ENCODE measurements at places on chromosomes 4 and X.

DNA sequence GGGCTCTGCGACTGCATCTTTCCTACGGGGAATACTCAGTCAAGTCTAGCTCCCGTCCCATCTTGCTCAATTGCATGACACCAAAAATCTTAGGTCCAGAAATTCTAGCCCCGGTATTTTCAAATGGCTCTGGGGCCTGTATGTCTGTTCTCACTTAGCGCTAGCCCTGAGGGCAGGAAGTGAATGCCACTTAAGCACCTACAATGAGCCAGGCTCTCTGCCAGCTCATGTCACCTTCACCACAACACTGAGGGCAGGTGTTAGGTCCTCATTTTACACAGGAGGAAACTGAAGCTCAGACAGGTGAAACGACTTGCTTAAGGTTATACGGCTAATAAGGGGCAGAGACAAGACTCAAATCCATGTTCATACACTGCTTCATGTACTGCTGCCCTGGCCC lies 282.8 kb downstream of the PPP1R2C start:
- DNase-seq, result no peak

GRCh38 chr4:581753-582361 lies 5.8 kb upstream of the TMEM271 start:
- no peak for DNase-seq

GRCh38 chr4:125198916-125199315 lies 115.8 kb upstream of the FAT4 start:
- no peak for DNase-seq

DNA sequence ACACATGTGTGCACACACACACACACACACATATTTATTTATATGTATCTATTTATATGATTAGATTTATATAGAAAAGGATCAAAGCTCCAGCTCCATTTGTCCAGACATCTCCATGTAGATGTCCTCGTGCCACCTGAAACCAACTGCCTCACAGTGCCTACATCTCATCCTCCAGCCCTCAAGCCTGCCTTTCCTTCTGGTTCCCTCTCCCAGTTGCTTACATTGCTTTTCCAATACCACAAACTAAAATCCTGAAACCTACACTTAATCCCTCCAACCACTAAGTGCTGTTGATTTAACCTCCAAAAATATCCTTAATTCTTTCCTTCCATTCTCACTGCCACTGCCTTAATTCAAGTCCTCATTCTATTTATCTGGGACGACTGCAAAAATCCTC lies 51.4 kb downstream of the STBD1 start:
- DNase-seq, result no peak

- DNase-seq, result no peak
Observed at GRCh38 chr4:99625369-99625768, 32.3 kb downstream of the C4orf54 start.

DNA sequence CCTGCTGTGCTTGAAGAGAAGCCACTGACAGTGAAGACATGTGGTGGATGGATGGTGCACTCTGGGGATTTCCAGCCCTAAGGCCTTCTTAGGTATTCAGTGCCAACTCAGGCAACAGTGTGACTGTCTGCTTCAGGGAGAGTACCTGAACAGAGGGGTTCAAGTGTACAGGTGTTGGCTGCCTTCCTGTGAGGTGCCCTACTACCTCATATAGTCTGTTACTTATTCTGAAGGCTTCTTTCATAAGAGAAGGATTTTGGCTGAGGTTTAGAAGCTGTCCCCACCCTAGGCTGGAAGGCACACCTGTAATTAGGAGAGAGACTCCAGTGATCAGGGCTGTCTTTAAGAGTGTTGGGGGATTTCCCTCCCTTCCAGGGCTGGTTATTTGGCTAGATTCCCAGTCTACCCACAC lies 1.8 kb downstream of the FTHL17 start:
- DNase-seq, result no peak

- no peak for DNase-seq
Observed at GRCh38 chr4:86448871-86449270, 89.0 kb upstream of the MAPK10 start.

GRCh38 chr4:71050809-71051208 lies 57.4 kb downstream of the DCK start:
- DNase-seq, result no peak

GRCh38 chr4:3651267-3651845 lies 114.8 kb upstream of the ADRA2C start:
- DNase-seq, result no peak

GRCh38 chr4:6009452-6009851 lies 8.8 kb downstream of the C4orf50 start:
- DNase-seq, result no peak

DNA sequence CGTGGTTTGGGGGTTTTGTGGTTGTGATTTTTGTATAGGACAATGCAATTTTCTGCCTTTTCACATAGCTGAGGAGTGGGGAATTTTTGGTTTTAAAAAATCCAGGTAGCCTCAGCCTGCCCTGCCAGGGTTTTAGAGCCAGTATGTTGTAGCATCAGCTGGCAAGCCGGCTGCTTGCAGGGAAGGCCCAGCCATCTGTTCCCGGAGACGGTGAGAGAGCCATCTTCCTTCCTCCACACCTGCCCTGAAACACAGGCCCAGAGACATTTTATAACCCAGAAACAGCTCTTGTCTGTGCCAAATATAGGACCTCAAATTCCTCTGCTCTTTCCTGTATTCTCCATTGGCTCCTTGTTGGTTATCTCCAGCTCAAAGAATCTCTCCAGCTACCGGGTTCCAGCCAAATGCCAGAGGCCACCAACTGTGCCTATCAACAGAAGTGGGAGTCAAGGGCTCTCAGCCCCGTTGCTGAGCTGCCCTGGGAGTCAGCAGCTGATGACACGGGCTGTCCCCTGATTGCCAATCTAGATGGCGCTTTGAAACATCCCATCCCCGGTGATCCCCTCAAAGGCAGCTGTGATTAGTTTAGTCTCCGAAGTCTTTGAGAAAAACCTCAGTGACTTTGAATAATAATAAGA lies 595.2 kb downstream of the MID1IP1 start:
- peak; percentile 86 for DNase-seq

DNA sequence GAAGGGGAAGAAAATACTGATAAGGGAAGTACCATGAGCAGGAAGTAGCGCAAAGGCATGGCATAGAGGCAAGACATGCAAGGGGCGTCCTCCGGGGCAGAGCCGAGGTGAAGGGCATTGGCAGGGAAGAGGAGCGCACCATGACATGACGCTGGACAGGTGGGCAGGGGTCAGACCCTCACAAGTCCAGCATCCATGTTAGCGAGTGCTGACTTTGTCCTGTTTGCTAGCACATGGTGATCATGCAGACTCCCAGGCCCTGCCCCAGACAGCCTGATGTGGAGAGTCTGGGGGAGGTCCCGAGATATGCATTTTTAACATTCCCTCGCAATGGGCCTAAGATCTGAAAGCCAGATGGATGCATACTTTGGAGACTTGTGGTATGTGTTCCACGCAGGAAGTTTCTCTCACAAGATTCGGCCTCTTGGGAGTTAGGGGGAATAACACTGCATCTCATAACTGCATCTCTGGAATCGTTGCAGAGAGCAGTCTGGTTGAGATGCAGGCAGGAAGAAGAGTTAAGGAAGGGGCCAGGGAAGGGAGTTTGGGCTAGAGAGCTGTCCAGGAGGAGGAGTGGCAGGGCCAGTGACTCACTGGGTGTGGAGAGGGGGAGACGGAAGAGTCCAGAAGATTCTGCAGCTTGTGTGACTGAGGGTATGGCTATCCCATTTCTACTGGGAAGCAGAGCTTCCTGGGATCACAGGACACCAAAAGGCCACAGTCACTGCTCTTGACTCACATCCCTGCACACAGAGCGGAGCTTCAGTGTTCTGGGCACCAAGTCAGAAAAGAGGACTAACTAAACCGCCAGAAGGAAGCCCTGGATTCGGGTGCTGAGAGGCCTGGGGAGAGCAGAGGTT lies 59.7 kb downstream of the FAM184B start:
- peak; percentile 12 for DNase-seq

GRCh38 chrX:64198036-64198435 lies 7.5 kb downstream of the AMER1 start:
- no peak for DNase-seq

- no peak for DNase-seq
Observed at GRCh38 chrX:40209951-40210617, 112.3 kb upstream of the BCOR start.

- no peak for DNase-seq
Observed at GRCh38 chr4:183766140-183766539, 107.0 kb downstream of the TRAPPC11 start.

- no peak for DNase-seq
Observed at GRCh38 chr4:164381859-164382258, 372.1 kb upstream of the SMIM31 start.

Measured in NCI-H1092 (cell line).